ENCODE measurements at places on chromosomes 4 and X.

GRCh38 chr4:93030670-93031069, 726.9 kb downstream of the GRID2 start:
- no peak for DNase-seq

- no peak for DNase-seq
These were observed 11.5 kb downstream of the PRPS2 start for GRCh38 chrX:12802741-12803140.

DNA sequence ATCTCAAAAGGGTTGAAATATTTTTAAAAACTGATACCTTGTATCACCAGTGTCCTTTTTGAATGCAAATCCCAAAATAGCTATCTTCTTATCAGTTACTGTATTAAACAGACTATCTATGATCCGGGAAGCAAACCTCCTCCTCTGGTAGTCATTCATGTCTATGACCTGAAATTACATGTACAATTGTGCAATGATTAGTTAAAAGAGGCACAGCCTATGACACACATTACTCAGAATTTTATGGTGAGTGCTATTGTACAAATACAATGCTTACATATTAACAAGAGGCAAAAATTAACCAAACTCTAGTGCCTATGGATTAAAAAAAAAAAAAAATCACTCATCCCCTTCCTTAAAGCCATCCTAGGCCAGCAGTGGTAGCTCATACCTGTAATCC, 21.7 kb downstream of the UGDH start:
- no peak for DNase-seq

GRCh38 chrX:65705439-65705838, 38.0 kb downstream of the MSN start:
- no peak for DNase-seq

GRCh38 chr4:84878546-84878945, 87.9 kb downstream of the WDFY3 start:
- no peak for DNase-seq

GRCh38 chr4:3046162-3046561, 28.2 kb downstream of the HTT-AS start:
- no peak for DNase-seq

- DNase-seq = no peak
These were observed 77.3 kb upstream of the NOCT start for GRCh38 chr4:138938366-138938690.

GRCh38 chrX:56569378-56570057, 6.1 kb downstream of the UBQLN2 start:
- no peak for DNase-seq

- DNase-seq = no peak
These were observed 310.4 kb downstream of the SPRY1 start for GRCh38 chr4:123706973-123707372.

- no peak for DNase-seq
These were observed 107.8 kb downstream of the CCSER1 start for GRCh38 chr4:90234916-90235547.

GRCh38 chr4:3062471-3062870, 11.9 kb downstream of the HTT-AS start:
- no peak for DNase-seq

DNA sequence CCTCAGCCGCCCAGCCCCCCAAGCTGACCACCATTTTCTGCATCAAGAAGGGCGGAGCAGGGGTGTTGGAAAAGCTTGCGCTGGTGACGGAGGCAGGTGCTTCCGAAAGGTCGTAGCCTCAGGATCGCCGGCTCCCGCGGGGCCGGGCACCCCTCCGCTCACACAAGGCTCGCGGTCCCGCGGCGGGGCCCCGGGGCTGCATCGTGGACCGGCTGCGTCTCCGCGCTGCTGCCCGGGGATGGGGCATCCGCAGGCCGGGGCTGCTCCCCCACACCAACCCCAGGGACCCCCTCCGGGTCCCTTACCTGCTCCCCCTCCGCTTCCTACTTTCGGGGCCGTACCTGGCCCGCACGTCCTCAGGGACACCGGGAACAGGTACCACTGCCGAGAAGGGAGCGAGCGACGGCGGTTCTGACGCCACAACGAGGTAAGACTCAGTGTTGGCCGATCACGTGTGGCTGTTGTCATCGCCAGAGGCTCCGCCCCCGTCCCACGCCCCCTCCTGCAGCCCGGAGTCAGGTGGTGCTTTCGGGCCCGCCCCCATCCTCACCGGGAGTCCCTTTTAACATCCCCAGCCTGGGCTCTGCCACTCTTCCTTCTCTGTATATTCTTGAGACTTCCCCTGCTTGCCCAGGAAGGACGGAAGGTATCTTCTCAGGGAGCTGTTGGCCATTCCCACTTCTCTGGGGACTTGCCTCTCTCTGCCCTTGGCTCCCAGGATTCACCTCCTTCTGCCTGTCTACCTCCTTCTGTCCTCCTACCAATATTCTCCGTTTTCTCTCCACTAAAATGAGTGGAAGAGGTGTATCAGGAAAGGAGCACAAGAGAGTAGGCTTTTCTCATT, at the start of gene BEX2:
TSS of gene BEX2 (minus strand) at position 436 of the 844 bp plus-strand sequence. CDS start 1,014 bp downstream, outside the sequence.
- peak; percentile 0 for DNase-seq

- DNase-seq = no peak
These were observed 96.6 kb downstream of the EVC2 start for GRCh38 chr4:5611750-5612149.

GRCh38 chr4:145414841-145415240, 66.8 kb upstream of the SMAD1 start:
- DNase-seq = no peak

DNA sequence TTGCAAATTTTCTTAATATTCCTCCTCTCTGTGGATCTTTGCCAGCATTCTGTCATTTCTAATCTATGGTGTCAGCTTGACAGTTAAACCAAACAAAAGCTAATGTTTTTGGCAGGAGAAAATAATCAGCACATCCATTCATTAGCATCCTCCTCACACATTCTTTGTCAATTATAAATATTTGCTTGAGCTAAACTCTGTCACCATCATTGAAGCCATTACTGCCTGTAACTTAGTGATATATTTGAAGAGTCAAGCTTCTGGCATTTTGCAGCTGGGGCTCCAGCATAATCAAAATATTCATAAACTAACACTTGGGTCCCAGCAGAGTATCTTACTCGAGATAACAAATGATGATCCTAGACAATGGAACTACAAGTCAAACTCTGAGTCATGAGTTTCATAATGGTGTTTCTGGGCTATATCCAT, 126.1 kb downstream of the EIF4E start:
- DNase-seq = no peak

- DNase-seq = no peak
These were observed 40.0 kb downstream of the DHX15 start for GRCh38 chr4:24544208-24544988.

GRCh38 chrX:71550578-71550977, 17.7 kb downstream of the OGT start:
- DNase-seq = no peak

- DNase-seq = no peak
These were observed 10.9 kb upstream of the UBE2K start for GRCh38 chr4:39687014-39687413.

GRCh38 chrX:48909703-48910294, 1.6 kb downstream of the SLC35A2 start:
- no peak for DNase-seq

DNA sequence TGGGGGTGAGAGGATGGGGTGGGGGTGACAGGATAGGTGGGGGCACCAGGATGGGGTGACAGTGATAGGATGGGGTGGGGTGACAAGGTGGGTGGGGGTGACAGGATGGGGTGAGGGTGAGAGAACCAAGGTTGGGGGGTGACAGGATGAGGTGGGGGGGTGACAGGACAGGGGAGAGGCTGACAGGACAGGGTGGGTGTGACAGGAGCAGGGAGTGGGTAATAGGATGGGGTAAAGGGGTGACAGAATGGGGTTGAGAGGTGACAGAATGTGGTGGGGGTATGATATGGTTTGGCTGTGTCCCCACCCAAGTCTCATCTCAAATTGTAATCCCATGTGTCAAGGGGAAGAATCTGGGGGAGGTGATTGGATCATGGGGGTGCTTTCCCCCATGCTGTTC, 26.0 kb downstream of the RNF212 start:
- no peak for DNase-seq

- no peak for DNase-seq
These were observed 61.2 kb downstream of the PAQR3 start for GRCh38 chr4:78878031-78878430.

DNA sequence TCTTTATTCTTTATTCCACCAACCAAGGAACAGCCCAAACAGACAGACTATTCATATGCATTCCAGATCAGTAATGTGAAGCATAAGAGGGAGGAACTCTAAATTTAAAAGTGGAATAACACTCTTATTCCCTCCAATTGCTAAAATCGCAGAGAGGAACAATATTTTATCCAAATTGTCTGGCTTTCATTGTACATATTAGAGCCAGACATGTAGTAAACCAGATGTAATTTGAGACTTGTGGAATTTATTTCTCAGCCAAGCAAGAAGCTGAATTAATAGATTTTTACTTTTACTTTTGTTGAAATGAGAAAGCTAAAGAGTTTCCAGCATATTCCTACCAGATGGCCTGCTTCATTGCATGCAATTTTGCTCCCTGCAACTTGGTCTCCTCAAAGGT, 674.6 kb upstream of the SLIT2 start:
- DNase-seq = no peak

- no peak for DNase-seq
These were observed 72.1 kb upstream of the DOCK11 start for GRCh38 chrX:118423558-118423957.

DNA sequence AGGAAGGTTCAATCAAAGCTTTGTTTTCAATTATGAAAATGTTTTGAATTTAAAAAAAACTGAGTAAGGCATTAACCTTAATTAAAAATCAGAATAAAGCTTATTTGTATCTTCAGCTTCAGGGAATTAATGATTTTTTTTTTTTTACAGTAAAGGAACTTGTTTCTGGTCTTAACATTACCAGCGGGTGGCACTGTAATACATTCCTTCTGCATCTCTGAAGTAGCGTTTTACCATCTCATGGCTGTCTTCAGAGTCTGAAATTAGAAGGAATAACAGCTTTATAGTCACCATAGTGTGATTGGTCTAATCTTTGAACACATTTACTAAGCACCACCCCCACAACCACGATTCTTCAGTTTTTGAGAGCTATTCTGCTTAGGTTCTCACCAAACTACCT, 102.6 kb downstream of the IL1RAPL2 start:
- DNase-seq = no peak

Measured in T1000 (cell line).